ENCODE measurements at places on chromosomes 1 and 21.

GRCh38 chr1:107920999-107921398 lies 44.0 kb downstream of the VAV3 start:
- no peak for DNase-seq

DNA sequence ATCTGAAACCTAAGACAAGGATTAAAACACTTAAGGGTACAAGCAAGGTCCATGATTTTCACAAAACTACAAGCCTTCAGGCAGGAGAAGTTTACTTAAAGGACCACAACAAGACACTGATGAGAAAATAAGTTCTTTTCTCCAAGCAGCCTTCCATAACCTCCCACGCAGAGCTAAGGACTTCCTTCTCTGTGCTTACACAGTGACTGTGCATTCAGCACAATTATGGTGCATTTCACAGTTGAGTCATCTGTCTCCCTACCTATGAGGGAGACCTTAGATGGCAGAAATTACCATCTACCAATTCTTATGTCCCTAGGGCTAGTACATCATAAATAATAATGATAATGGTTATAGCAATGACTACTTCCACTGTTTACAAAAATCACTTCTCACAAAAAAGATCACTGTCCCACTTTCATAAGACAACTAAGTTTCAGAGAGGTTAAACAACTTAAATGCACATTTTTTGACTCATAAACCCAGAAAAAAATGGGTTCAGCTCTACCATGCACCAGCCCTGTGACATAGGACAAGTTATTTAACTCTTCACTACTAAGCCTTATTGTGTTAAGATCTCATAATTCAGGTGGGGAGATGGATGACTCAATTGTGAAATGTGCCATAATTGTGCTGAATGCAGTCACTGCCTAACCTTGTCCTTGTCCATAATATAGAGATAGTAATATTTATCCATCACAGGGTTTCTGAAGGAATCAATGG lies 45.3 kb downstream of the TARBP1 start:
- no peak for DNase-seq

DNA sequence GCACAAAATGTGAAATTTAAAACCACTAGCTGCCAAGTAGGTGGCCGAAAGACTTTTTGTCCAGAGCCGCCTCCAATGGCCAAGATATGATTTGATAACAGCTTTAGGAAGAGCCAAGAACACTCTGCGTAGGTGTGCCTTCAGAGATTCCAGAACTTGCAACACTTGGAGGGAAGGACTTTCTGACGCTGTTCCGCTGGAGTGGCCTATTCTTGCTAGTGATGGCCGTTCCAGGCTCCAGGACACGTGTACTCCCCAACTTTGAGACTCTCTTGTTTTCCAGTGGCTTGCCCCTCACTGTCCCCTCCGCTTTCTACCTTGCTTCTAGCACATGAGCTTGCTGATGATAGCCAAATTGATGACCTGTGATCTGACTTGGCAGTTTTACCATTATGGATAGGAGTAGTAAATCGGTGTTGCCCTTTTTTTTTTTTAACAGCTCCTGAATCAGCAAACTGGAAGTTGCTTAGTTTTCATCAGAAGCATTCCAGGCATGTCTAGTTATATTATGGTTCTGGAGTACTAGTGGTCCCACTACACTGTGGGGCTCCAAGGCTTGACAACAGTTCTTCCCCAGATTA lies 1.0 kb downstream of the PRDX6 start:
- DNase-seq = no peak

- peak; percentile 54 for DNase-seq
These were observed 475 bp upstream of the NPPB start for GRCh38 chr1:11858968-11859871.

DNA sequence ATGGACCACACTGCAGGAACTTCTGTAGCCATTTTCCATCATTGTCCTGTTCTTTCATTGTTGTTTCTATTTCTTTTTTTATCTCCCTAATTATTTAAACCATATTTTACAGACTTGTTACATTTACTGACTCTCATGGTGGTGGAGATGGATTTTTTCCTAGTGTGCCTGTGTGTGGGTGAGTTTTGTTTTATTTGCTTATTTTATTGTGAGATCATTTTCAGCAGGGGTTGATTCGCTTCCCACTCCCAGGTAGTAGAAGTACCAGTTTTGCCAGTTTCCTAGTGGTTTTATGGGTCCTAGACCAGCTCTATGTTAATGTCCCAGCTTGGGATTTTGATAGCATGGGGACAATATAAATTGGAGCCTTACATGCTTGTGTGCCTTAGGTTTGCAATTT lies 80.0 kb upstream of the BACH1 start:
- no peak for DNase-seq

- peak; percentile 78 for DNase-seq
These were observed at the start of gene PTPRC for GRCh38 chr1:198638894-198639635. Gene PTPRC (plus strand): TSS chr1:198639040. CDS start chr1:198639269, 229 bp downstream.

GRCh38 chr1:240820816-240821215 lies 208.9 kb upstream of the GREM2 start:
- no peak for DNase-seq
